ENCODE measurements at places on chromosomes 12 and 14.

- no peak for DNase-seq
These were observed 128.2 kb upstream of the RTL1 start for GRCh38 chr14:101031721-101032120.

- no peak for DNase-seq
These were observed 80.8 kb downstream of the PAPOLA start for GRCh38 chr14:96582995-96583394.

DNA sequence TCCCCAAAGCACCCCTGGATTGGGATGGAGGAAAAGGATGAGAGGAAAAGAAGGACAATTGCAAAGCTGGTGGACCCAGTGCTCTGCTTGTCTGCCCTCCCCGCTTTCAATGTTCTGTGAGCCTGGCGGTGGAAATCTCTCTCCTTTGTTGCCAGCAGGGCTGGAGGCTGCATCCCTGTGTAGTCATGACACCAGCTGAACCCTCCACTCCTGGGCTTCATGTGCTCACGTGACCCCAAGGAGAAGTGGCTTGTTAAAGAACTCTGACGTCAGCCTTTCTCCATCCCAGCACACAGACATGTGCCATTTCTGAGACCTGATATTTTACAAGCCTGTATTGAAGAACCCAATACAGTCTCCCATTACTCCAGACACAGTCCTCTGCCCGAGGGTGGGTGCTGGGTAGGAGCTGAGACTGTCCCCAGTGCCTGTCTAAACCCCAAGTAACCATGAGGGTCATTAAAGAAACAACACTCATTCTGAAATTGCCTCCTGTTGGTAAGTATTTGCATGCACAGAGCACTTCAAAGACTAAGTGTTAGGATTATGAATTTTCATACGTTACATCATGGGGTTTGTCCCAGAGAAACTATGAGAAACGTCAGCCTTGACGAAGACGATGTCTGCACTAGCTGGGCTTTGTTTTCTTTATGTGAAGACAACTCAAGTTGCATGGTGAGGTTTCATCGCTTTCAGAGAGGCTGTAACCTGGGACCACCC, 21.7 kb downstream of the GALNT16 start:
- DNase-seq: no peak

GRCh38 chr12:122981036-122981471, 573 bp downstream of the ARL6IP4 start:
- DNase-seq: no peak

DNA sequence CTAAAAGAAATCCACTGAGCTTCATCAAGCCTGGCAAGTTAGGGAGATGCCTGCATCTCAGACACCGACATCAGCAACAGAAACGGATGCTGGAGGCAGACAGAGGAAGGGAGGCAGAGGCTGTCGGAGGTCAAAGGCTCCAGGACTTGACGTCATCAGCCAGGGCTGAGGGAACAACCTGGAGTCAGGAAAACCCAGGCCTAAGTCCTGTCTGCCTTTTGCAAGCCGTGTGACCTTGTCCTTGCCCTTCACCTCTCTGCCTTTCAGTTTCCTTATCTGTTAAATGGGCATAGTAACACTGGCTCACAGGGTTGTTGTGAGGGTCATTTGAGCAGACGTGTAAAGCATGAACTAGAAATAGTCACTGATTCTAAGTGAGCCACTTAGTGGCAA, 194.2 kb downstream of the BCL11B start:
- no peak for DNase-seq

GRCh38 chr14:44180975-44181374, 326.1 kb downstream of the FSCB start:
- DNase-seq: no peak

All from activated CD4-positive, alpha-beta T cell treated with anti-CD3 and anti-CD28 coated beads for 1 hour (primary cell).